ENCODE measurements at places on chromosomes 1 and 21.
A peak's percentile ranks its signal among the peaks of the same experiment; 100 is the strongest.

DNA sequence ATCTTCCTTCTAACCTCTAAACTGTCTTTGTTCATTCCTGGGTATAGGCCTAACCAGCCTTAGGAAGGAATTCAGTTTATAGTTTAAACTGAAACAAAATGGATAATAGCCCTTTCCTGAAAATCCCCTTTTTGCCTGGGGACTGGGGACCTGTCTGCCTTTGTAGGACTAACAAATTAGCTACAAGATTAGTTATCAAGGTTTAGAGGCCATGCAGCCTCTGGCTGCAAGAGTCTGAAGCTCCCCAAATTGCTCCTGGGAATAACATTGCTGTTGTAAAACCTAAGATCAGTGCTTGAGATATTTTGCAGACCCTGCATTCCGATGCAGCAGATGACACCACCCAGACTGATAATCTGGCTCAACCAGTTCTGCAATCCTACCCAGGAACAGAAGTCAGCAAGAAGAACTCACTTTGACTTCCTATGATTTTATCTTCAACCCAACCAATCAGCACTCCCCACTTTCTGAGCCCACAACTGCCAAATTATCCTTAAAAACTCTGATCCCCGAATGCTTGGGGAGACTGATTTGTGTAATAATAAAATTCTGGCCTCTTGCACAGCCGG lies 96.6 kb upstream of the ETV3 start:
- DNase-seq, result no peak

- DNase-seq, result no peak
Measured at GRCh38 chr1:18890706-18891425, 11.5 kb downstream of the ALDH4A1 start.

DNA sequence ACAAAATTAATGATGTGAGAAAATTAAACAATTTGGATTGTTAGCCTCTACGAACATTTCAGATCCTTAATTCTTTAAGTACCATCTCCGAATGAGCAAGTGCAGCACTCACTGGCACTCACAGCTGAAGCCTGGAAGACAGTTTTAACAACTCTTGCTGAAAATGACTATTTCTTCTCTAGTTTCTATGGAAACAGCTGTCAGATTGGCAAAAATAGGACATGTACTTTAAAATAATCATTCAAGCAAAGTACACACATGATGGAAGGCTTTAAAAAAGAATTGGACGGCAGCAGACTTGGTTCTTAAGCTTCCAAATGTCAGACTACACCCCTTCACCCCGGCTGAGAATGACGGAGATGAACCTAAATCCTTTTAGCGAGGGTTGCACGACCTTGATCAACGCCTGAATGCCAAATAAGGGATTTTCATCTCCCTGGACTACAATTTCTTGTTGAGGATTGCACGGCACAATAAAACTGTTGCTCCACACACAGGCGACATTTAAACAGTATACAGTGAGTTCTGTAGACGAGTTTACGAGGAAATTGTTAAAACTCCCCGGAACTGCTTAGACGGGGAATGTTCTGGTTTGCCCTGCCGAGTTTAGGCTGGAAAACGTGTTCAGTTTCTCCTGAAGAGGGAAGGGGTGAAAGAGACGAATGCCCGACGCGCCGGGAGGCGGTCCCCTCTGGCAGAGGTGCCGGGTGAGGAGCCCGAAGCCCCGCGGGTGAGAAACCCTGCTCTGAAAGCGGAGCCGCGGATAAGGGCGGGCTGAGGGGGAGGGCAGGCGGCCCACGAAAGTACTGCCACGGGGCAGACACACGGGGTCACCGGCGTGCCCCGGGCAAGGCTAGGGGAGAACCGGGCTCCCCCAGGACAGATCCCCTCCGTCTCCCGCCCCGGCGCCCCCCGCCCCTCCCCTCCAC lies 671 bp downstream of the OMA1 start:
- DNase-seq, result peak; percentile 83

GRCh38 chr1:210412240-210412639 lies 83.5 kb downstream of the HHAT start:
- DNase-seq, result no peak

DNA sequence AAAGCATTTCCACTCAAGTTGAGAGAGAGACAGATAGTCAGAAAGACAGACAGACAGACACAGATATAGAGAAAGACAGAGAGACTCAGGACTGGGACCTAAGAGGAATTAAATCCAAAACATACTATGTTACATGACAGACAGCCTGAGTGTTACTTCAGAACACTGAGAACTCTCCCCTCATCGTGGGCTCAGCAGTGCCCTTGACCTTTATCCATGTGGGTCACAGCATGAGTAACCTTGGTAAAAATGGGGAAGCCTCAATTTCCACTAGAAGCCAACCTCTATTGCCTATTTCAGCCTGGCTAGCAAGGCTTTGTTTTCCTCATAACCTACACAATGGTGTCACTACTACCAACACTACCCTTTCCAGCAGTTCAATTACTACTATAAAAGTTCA lies 81.9 kb upstream of the TRABD2B start:
- DNase-seq, result no peak

- no peak for DNase-seq
Measured at GRCh38 chr1:152479792-152480595, 30.6 kb upstream of the LCE5A start.

GRCh38 chr1:226700861-226701260 lies 38.2 kb downstream of the ITPKB start:
- no peak for DNase-seq

GRCh38 chr1:96918406-96918805 lies 196.8 kb downstream of the PTBP2 start:
- no peak for DNase-seq

Data from hindlimb muscle (tissue), 1 donor.